ENCODE measurements at places on chromosomes 5 and 9.
A peak's percentile ranks its signal among the peaks of the same experiment; 100 is the strongest.

- peak; percentile 47 for DNase-seq
Observed at GRCh38 chr9:136995772-136996311, 526 bp downstream of the CLIC3 start.

DNA sequence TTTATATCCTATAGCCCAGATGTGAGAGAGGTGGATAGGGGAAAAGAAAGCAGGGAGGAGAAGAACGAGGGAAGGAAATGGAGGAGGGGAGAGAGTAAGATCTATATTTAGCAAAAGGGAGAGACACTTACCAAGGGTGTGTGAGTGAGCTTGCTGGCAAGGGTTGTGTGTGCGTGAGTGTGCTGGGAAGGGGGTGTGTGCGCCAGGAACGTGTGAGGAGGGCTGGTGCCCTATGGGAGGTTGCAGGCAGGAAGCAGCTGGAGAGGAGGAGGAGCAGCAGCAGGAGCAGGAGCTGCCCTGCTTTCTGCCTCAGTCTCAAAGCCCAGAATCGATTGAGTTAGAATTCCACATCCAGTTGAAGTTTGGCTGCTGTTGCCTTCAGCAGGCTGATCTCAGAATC lies 148.3 kb upstream of the RUSC2 start:
- peak; percentile 87 for DNase-seq

- no peak for DNase-seq
Observed at GRCh38 chr5:31855134-31856040, 216.5 kb downstream of the PDZD2 start.

GRCh38 chr5:28468166-28468565 lies 1429.8 kb upstream of the CDH9 start:
- no peak for DNase-seq

- no peak for DNase-seq
Observed at GRCh38 chr5:72434781-72435437, 72.3 kb downstream of the ZNF366 start.
